ENCODE measurements at places on chromosomes 5 and 9.

DNA sequence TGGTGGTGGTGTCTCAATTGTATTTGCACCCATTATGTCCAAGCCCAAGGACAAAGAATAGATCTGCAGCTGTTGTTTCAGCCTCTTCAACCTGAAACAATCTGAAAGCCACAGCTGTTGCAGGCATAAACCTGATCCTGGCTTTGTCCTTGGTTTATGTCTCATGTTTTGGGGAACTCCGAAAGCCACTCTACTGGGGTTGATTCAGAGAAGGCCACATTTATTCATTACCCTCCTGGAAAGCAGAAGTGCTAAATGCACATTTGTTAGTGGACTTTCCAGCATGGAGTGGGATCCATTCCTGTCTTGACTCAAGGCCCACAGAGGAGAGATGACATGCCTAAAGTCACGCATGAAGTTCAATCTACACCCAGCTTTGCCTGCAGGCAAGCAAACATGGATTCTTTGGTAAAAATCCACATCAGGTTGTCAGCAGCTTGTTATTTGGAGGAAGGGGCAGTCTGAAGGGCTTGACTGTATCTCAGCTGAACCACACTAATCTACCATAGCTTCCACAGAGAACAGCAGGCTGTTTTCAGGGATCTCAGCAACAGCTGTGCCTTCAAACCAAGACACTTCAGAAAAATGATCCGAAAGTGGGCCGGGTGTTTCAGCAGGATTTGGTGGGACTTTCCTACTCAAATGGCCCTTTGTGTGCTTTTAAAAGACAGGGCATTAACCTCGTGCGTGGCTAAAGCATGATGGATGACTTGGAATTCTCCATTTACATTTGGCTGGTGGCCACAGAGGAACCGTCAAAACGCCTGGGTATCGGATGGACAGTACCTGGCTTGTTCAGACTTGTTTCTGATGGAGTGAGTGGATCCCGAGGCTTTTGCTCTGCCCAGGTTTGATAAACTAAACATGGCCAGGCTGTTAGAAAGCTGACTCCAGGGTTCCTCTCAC is 36.2 kb upstream of the ADAM19 start:
- peak; percentile 55 for DNase-seq

GRCh38 chr9:117290306-117290840 is 124.5 kb downstream of the ASTN2 start:
- no peak for DNase-seq

- no peak for DNase-seq
These were observed 56.3 kb downstream of the SLC24A2 start for GRCh38 chr9:19732441-19732951.

DNA sequence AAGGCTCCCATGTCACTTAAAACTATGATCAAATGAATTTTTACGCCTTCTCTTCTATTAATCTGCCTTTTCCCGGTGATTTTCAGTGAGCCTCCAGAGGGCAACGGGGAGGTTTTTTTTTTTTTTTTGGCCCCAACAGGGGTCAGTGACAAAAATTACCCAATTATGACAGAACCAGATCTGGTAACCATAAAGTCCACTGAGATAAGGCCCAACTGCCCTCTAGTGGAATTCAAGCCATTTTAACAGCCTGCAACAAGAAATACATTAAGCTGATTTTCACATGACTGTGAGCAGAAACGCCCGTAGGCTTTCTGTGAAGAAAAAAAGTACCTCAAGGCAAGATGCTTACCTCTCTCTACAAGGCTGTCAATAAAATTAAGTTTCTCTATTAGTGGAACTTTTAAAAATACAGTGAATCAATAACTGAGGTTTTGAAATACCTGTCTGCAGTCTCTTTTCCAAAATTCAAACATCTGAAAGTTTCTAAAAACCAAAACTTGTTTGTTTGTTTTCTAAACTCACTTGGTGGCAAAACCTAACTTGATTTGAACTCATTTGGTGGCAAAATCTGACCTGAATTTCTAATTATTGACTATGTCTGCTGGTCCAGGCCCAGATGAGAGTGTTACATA is 49.7 kb upstream of the FST start:
- DNase-seq, result no peak
